ENCODE measurements at places on chromosomes 1 and 21. TPM values are rescaled to one million over a fixed set of nuclear protein-coding genes. Genes with fewer than 3 reads are reported as not detected.

The GJA4 gene
- 28.5 TPM for total RNA-seq

The BACE2 gene
- total RNA-seq = 43.7 TPM

The OR2T10 gene
- not detected for total RNA-seq

- H3K27me3 ChIP-seq = no peaks in the 10 kb centered on the region
- no peaks in the 10 kb centered on the region for H3K36me3 ChIP-seq
- H3K4me3 ChIP-seq = no peak overlapping the region
- peaks cover 7% of the 10 kb centered on the region for H3K4me1 ChIP-seq
Observed at GRCh38 chr1:70042090-70042731, 163.2 kb downstream of the LRRC40 start.

All from vagina (tissue), 2 donors.